ENCODE measurements at places on chromosomes 12 and 14.

GRCh38 chr12:56657416-56658379 is 11.9 kb upstream of the ATP5F1B start:
- no peak for DNase-seq

DNA sequence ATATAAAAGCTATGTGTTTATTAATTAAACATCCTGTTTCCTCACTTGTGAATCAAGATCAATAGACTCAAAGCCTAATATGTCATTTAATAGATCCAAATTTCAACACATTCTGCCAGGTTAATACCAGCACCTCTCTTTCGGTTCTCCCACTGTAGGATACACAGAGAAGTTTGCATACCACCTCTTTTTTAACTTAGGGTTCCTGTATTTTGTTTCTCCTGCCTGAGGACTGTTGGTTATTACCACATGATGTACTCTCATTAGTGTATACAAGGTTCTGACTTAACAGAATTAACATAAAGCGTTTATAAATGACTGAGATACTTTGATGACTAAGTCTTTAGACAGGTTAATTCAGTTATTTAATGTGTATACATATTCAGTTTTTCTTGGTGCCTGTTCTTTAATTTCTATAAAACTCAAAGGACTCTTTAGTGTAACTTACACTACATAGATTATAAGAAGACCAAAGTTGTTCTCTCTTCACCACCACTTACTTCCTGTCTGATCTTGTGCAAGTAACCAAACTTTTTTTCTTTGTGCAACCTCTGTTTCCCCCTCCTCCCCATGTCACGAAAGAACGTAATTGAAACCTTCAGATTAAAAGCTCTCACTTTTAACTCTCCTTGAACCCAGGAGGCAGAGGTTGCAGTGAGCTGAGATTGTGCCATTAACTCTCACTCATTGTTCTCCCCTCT is 89.8 kb upstream of the DNM1L start:
- no peak for DNase-seq

DNA sequence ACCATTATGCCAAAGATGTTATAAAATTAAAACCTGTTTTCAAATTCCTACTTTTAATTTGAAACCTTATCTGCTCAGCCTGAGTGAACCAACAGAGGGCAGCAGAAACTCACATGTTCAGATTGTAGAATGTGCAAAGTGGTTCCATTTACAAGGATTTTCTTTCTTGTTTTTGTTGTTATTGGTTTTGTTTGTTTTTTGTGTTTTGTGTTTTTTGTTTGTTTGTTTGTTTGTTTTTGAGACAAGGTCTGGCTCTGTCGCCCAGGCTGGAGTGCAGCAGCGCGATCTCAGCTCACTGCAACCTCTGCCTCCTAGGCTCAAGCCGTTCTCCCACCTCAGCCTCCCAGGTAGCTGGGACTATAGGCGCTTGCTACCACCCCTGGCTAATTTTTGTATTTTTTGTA is 22.8 kb upstream of the GARIN2 start:
- peak; percentile 43 for DNase-seq

DNA sequence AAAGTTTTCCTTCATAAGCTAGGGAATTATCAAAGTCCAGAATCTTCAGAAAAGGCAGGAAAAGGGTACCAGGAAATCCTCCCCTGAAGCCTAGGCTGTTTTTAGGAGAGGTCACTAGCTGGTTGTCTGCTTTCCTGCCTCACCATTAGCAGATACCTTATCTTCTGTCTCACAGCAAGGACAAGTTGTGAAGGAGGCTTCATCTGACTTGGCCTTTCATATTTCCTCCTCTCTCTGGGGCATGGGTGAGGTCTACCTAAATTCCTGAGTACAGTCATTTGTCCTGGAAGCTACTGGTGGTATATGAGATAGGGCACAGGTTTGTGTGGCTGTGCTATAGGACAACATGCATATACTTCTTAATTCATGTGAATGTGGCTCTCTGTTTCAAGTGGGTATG is 2.3 kb downstream of the FOXJ2 start:
- DNase-seq, result no peak

Measured in CD4-positive, alpha-beta T cell treated with Interleukin-6 for 4 hours (primary cell).